AG10803 (cell line): ENCODE measurements at places on chromosomes 6 and 20.

DNA sequence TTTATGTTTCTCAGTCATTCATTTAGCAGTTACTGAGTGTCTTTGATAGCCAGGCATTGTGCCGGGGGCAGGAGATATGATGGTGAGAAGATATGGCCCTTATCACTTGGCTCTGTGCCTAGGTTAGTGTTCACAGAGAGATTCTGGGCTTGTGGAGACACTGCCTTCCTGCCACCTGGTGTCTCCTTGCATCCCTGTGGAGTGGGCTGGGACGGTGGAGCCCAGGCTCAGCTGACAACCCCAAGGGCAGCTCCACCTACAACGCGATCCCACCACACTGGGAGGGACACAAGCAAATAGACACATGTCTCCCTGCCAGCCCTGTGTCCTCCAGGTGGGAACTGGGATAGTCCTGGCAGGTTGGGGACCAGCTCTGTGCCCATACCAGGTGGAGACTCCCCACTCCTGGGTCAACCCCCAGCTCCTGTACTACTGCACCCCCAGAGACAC lies 30.3 kb upstream of the VEGFA start:
- DNase-seq: no peak

DNA sequence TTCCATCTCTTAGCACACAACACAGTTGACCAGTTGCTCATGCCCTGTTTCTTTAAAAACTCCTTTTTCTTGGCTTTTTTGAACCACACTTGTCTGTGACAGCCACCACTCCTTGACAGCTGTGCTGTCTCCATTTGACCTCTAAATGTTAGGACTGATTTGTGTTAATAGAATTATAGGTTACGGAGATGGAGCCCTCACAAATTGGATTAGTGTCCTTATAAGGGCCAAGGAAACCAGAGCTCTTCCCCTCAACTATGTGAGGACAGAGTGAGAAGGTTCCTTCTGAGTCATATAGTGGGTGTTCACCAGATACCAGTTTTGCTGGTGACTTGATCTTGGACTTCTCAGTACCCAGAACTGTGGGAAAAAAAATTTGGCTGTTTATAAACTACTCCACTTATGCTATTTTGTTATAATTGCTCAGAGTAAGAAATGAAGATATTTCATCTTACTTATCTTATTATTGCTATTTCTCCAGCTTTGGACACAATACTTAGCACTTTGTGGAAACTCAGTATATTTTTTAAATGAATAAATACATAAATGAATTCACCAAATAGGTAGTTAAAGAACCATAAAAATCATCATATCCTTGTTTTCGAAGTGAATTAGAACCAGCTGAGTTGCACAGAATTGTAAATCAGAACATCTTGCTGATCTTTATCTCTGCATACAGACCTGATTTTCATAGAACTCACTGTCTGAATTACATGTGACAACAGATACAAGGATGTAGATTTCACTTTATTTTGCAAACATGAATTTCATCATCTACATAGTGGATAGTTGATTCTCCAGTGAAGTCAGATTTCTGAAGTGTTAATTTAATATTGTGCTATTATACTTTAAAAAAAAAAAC lies 598.5 kb upstream of the IRAK1BP1 start:
- DNase-seq: no peak

GRCh38 chr6:146071781-146072180 lies 42.9 kb downstream of the GRM1 start:
- DNase-seq: no peak

DNA sequence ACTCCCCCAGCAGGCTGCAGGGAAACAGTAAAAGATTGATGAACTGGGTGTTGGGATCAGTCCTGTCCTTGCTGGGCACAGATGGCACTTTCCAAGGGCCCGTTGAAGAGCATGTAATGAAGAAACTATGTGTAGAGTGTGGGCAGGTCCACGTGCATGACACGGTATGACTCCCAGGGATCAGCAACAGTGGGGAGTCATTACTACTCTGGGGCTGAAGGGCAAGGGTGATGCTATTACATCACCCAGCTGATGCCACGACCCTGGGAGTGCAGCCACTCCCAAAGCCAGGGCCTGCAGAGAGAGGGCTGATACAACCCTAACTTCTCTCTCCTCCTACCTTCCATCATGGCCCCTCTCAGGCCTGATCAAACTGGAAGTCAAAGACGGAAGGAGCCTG lies 20.1 kb downstream of the KCNK17 start:
- DNase-seq: no peak

- peak; percentile 53 for DNase-seq
Observed at GRCh38 chr6:17289630-17290061, 8.5 kb downstream of the RBM24 start.

DNA sequence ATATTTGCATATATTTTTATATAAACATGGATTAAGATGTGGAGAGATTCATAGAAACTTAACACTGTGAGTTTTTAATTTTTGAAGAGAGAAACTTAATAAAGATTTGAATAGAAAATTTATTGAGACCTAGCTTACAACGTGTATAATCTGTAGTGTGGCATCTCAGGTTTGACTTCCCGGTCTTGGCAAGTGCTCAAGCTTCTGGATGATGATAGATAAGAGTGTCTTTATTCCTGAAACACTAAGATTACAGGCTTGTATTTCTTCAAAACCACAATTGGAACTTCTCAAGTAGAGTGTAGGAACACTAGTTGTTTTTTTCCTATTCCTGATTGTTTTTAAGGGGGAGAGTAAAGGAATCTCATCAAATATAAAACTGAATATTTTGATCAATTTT lies 64.6 kb upstream of the NOTCH4 start:
- no peak for DNase-seq

DNA sequence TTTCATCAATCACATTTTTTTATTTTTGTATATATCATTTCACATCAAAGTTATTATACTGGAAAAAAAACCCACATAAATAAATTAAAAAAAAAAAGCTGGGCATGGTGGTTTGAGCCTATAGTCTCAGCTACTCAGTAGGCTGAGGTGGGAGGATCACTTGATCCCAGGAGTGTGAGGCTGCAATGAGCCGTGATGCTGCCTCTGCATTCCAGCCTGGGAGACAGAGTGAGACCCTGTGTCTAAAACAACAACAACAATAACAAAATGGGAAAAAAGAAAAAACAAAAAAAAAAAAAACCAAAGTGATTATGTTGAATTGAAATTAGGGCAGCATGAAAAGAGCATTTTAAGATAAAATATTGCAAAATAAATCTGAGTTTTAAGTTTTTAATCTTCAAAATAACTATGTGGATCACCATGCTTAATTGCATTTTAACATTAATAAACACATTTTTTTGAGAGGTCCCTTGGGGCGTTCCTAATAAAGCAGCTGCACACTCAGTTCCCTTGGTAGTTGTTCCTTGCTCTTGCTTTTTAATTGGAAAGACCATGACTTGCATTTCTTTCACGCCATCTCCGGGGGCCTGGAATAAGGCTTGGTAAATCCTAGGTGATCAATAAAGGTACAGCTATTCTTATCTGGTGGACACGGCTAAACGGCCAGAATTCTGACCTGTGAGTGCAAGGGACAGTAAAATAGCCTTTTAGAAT lies 15.1 kb downstream of the NOX3 start:
- no peak for DNase-seq

DNA sequence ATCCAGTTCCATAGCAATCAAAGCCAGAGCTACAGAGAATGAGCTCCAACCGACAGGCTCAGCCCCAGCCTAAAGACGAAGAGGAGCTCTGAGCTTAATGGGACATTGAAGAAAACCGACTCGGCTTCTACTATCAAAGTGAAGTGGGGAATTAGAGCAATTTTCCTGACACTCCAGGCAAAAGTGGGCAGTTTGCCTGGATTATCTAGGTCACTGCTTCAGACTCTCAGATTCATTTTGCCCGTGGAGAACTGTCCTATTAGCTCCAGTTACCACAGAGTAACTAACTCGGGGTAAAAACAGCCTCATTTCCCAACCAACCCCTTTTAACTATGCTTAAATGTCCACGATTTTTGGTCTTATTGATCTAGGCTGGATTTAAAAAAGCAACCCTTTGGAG lies 592.1 kb upstream of the NRSN1 start:
- DNase-seq: no peak

GRCh38 chr6:150368762-150369161 lies at the start of gene IYD:
IYD (plus strand) TSS chr6:150369012; CDS start chr6:150369032, 20 bp downstream.
- no peak for DNase-seq

DNA sequence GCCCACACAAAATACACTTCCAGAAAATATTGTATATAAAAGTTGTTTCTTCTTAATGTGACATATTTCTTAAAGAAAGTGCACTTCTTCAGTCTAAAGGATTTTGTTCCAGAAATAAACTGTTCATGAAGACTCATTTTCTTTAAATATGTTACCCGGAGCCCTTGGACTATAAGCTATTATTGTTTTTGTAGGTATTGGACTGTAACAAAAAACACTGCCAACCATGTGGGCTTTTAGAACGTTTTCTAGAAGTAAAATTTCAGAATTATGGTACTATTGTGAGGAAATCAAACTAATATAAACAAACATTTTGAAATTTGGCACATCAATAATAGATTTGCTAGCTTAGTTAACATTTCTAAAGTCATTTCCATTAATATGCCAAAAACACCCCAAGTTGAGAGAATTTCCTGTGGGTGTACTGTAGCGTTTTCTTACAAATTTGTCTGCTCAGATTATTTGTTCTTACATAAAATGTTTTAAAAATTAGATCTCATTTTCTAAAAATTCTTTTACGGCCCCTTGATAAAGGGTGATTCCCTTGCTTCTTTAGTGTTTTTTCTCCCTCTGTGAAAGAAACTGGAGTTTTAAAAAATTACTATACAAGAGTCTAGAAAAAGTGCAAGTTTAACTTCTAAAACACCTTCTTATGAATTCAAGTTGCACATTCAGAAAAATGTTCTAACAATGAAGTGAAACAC lies 3.4 kb downstream of the NKX2-4 start:
- no peak for DNase-seq

- DNase-seq: peak; percentile 95
Observed at GRCh38 chr6:129490521-129491255, 219.3 kb downstream of the ARHGAP18 start.

- no peak for DNase-seq
Observed at GRCh38 chr6:39208223-39208739, 21.0 kb downstream of the KCNK5 start.

GRCh38 chr20:39880890-39881289 lies 808.1 kb downstream of the MAFB start:
- peak; percentile 41 for DNase-seq

- DNase-seq: no peak
Observed at GRCh38 chr6:71994705-71995271, 108.4 kb downstream of the RIMS1 start.

DNA sequence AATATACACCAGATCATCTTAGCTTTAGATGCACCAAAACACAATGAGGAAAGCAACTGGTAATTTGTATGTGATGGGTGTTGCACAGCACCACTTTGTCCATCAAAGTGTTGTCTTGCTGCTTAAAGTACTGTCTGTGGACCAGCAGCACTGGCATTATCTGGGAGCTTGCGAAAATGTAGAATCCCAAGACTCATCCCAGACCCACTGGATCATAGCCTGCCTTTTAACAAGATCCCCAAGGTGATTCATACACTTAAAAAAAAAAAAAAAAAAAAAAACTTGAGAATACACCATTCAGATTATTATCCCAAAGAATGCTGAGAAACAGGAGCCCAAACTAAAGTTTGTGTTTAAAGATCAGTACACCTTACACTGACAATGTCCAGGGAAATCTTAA lies 123.4 kb downstream of the TASP1 start:
- peak; percentile 37 for DNase-seq

GRCh38 chr6:47109281-47109680 lies 67.1 kb upstream of the ADGRF1 start:
- peak; percentile 42 for DNase-seq

DNA sequence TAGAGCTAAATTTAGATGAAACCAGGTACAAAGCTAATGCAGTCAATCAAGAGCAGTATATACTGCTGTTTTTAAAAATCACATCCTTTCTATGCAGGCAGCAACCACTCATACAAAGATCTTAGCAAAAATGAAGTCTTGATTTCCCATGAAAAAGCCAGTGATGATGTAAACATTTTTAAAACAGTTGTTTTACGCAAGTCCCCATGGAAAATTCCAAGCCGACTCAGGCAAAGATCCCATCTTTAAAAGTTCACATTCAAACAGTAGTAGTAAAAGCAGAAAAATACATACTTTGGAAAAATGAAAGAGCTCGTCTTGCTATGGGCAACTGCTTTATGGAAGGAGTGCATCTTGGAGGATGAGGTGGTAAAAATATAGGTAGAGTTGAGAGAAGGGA lies 84.0 kb downstream of the RCAN2 start:
- DNase-seq: no peak

DNA sequence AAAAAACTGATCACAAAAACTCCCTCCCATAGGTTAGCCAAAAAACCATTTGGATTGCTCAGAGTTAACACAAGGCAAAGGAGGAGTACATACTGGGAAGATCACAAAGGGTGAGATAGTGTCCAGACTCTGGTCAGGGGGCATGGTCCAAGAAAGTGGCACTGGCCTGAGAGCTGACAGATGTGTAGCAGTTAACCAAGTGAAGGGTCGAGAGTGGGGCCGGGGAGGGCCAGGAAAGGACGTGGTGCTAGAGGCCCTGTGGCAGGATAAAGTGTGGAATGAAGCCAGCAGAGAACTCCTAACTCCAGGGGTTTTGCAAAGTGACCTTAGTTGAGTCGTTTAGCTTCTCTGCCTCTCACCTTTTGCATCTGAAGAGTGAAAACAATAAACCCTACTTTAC lies 290.5 kb downstream of the FOXA2 start:
- DNase-seq: no peak

DNA sequence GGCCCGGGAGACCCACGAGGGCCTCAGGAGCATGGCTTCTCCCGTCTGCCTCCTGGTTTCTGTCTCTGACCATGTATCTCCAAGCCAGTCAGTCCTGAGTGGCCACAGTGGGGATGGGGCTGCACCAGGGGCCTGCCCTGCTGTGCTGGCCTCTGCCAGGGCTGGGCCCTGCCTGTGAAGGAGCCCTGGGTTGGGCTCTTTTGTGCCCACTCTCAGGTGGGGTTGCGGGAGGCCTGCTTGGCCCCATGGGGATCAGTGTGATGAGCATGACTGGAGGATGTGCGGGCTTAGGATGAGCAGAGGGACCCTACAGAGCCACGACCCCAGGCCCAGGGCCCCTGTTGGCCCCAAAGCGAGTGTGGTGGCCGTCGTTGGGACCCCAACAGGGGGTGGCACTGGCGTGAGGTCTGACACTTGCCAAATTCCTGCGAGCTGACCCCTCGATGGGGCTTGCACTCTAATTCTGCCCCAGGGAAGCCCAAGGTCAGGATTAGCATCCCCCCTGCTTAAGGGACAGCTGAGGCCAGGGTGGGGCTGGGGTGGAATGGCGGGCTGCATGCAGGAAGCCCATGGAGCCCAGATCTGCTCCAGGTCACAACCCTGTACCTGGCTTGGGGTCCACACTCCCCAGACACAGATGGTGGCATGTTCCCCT lies 90.0 kb upstream of the BHLHE23 start:
- DNase-seq: no peak
